Activated CD4-positive, alpha-beta T cell treated with anti-CD3 and anti-CD28 coated beads for 36 hours (primary cell): ENCODE measurements at places on chromosomes 2 and 18.

- no peak for DNase-seq
- no peak overlapping the region for H3K4me3 ChIP-seq
- H3K27me3 ChIP-seq, result peaks cover 4% of the 10 kb centered on the region
- H3K27ac ChIP-seq, result no peak overlapping the region
Measured at GRCh38 chr2:67462738-67463496, 65.8 kb downstream of the ETAA1 start.

DNA sequence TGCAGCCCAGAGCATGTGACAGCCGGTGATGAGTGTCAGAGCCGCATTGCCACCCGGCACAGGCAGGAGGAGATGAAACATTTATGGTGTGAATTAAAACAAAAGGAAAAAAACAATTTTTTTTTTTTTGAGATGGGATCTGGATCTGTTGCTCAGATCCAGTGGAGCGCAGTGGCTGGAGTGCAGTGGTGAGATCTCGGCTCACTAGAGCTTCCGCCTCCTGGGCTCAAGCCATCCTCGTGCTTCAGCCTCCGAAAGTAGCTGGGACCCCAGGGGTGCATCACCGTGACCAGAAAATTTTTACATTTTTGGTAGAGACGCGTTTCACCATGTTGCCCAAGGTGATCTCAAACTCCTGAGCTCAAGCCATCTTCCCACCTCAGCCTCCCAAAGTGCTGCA lies 182.1 kb upstream of the SALL3 start:
- no peaks in the 10 kb centered on the region for H3K4me1 ChIP-seq
- no peak overlapping the region for H3K4me3 ChIP-seq
- DNase-seq, result no peak

- no peak for DNase-seq
- H3K4me3 ChIP-seq, result no peak overlapping the region
- no peaks in the 10 kb centered on the region for H3K27me3 ChIP-seq
- H3K4me1 ChIP-seq, result no peaks in the 10 kb centered on the region
- H3K36me3 ChIP-seq, result peaks cover 6% of the 10 kb centered on the region
Measured at GRCh38 chr2:24754985-24755705, 38.0 kb downstream of the PTRHD1 start.

- H3K4me1 ChIP-seq, result no peaks in the 10 kb centered on the region
- DNase-seq, result no peak
- no peaks in the 10 kb centered on the region for H3K36me3 ChIP-seq
- no peak overlapping the region for H3K4me3 ChIP-seq
- H3K27ac ChIP-seq, result no peak overlapping the region
- H3K27me3 ChIP-seq, result no peaks in the 10 kb centered on the region
Measured at GRCh38 chr18:41170346-41170745, 784.7 kb upstream of the PIK3C3 start.
